Ecto neural progenitor cell (in vitro differentiated cells): ENCODE measurements at places on chromosomes 5 and 9.

- DNase-seq: no peak
These were observed 65.8 kb upstream of the PAPPA start for GRCh38 chr9:116087751-116088194.

GRCh38 chr5:39420482-39421145, 4.2 kb downstream of the DAB2 start:
- peak; percentile 50 for DNase-seq

GRCh38 chr5:38420691-38421390, 135.6 kb downstream of the LIFR start:
- DNase-seq: no peak

DNA sequence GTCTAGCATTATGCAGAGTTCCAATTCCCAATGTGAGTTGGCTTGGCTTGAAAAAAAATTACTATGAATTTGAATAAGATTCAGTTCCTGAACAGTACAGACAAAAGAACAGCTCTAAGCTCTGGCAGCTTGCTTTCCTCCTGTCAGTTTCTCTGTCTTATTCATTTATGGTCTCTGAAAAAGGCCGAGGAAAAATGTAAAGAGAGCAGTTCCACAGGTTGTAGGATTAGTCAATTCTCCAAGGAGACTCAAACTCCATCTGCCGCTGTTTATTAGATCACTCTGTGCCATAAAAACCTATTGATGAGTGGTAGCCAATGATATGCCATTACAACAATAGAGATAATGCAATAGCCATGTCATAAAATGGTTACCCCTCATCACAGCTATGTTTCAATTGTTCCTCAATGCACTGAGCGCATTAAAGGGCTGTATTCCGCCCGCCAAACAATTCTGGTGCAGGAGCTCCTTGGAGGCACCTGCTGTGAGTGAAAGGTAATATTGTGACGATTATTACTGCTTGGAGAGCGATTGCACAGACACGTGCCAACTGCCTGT, 188.2 kb downstream of the ARRDC3 start:
- DNase-seq: no peak

- no peak for DNase-seq
These were observed 12.3 kb upstream of the MTMR12 start for GRCh38 chr5:32325062-32325461.

- peak; percentile 70 for DNase-seq
These were observed 11.2 kb downstream of the MSANTD3 start for GRCh38 chr9:100437860-100438805.

DNA sequence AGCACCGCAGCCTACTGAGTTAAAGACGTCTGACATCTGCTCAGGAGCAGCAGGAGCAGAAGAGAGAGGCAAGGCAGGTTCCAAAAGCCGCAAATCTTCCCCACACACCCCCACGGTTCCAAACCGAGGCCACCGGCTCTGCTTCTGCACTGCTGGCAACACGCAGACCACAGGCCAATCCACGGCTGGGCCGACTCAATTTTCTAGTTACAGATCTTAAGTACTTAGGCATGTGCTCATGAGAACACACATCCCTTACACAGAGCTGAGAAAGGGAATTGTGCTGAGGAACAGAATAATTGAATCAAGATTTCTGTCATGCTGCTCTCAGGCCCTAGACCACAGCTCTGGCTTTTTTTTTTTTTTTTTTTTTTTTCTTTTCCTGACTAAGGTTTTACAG, 32.6 kb downstream of the PAX5 start:
- DNase-seq: no peak
